ENCODE measurements at places on chromosomes 6 and 20.

GRCh38 chr20:49323622-49324238, 45.9 kb upstream of the ZNFX1 start:
- peak; percentile 61 for DNase-seq

- DNase-seq = no peak
These were observed 496.1 kb upstream of the MANEA start for GRCh38 chr6:95081231-95081630.

DNA sequence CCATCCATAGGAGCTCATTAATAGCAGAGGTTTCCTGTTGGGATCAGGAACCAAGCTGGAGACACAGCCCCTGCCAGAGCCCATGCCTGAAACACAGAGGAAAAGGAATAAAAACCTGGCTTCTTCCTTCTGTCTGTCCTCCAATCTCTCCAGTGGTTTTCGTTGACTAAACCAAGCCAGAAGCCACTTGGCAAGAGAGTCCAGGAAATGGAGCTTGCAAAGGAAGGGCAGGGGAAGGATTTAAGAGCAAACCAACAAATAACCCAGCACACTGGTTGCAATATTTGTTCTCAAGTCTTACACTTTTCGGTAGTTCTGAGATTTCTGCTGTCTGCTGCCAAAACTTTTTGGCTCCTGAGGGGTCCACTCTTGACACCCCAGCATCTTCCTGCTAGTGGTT, 137.0 kb upstream of the BMP2 start:
- DNase-seq = peak; percentile 36

DNA sequence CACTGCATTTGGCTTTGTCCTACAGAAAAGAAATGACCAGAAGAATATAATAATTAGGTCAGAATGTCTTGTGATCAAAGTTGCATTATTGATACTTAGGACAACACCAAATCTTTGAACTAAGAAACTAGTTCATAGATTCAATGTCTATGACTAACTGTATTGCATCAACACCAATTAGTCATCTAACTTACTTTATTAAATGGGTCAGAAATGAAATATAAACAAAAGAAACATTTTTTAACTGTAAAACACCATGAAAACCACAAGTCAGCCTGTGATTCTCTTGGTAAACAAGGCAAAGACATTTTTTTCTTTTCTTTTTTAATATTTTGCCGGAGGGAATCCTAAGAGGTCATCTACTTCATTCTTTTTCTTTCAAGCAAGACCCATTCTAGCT, 114.1 kb upstream of the HDDC2 start:
- DNase-seq = no peak

DNA sequence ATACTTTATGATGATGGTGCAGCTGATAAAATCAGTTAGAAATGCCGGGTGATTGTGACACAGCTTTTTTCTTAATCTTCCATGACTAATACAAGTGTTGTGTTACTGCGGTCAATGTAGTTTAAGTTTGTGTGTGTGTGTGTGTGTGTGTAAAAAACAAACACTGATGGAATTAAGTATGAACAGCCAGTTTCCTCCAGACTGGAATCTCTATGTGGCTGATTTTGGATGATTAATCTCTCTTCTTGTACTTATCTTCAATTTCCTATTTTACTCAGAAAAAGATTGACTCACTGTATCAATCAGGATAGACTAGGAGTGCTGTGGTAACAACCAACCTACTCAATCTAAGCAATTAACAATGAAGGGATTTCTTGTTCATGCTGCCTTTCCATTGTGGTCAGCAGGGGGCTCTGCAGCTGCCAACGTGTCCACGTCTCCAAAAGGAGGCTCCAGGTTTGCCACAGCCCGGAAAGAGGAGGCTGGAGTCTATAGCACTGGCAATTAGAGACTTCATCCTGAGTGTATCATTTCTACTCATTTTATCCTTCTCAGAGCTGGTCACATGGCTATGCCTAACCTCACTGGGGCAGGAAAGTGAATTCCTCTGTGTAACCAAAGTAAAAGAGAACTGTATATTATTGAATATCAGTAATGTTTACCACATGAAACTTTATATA, 107.7 kb downstream of the CD109 start:
- peak; percentile 70 for DNase-seq

- DNase-seq = no peak
These were observed 82.1 kb upstream of the HEY2 start for GRCh38 chr6:125667326-125667725.

DNA sequence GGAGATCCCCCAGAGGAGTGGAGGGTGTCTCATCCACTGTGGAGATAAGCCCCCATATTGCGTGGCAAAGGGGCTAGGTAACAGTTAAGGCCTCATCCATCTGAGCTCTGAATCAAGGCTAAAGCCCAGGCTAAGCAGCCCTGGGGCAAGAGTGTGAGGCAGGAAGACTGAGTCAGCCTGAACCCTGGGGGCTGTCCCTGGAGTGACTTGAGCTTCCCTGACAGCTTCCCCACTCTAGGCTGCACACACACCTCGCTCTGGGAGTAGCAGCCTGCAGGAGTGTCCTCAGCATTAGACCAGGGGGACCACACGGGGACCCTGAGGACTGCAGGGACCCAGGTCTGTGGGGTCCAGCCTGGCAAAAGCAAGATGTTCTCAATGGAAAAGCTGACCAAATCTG, 27.9 kb downstream of the UBD start:
- DNase-seq = no peak

- DNase-seq = no peak
These were observed 453.2 kb downstream of the QKI start for GRCh38 chr6:163867518-163868292.
